ENCODE measurements at places on chromosomes 6 and 20.

DNA sequence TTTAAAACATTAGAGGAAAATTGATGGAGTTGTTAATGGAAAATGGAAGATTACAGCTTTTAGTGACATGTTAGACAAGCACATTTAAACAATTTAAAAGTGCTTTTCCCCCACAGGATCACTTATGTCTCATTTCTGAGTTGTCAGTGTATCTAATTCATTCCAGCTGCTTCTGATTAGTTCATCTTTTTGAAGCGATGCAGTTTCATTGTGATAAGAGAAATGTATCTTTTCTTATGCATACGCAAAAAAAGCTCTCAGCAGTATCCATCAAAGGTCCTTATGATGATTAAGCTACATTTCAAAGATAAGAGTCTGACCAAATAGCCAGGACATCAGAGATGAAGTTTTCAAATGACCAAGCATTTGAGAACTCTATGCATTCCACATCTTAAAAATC lies 572.6 kb upstream of the SYNCRIP start:
- no peak for DNase-seq

GRCh38 chr20:45426320-45427016 lies 10.5 kb downstream of the PIGT start:
- no peak for DNase-seq

DNA sequence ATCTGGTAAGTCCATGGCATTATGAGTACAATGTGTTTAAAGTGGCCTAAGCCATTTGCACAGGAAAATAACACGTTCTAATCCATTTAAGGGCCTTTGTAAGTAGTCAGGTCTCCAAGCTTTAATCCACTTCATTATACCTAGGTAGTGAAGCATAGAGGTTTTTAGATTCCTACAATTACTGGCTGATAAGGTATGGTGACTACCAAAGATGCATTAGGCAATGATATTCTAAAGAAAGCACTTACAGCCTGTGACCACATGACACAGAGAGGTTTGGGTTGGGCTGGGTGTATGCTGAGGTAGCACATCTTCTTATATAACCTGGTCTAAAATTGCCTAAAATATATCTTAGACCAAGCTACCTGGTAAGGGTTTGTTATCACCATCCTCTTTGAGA lies 504.4 kb downstream of the TFAP2B start:
- no peak for DNase-seq

DNA sequence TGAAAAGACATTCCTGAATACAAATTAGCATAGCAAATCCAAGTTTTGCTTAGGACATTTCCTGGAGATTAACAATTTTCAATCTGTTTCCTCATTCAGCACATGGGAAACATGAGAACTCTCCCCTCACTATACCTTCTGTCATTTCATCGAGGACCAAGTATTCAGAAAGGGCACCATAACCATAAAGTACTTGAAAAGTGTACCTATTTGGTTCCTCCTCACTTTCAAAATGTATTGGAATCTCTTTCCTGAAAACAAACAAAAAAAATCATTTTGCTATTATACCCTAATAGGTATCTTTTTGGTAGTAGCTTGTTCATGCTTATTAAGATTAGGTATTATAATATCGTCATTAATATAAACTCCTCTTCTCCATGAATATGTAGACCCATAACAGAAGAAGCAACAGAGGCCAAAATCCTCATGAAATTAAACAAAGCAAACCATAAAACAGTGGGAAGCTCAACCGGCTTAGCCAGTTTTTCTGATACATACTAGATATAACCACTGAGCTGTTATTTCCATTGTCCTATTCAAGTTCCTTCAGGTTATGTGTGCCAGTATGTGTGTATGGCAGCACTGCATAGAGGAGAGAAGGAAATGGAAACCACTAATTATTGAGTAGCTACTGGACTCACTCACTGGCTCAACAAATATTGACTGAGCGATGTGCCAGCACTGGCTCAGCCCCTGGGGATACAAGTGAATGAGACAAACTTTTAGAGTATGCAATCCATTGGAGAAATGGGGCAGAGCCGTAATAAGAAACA lies 274.0 kb downstream of the MAFB start:
- no peak for DNase-seq

DNA sequence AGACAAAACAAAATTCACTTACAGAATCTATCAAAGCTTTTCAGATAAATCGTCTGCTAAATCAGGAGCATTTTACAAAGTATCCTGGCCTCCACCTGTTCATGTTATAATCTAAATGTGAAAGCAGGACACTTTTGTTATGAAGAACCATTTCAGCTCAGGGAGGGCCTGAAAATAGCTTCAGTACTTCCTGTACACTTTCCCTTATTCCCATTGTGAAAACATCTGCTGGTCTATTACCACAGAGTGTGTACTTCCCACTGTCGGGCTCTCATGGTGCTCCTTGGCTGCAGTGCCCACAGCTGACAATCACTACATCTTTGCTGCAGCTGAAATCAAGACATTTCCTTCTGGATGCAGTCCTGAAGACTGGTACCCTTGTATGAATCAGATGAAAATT lies 128.1 kb downstream of the OPRM1 start:
- DNase-seq = no peak

- DNase-seq = peak; percentile 41
These were observed 2.4 kb upstream of the FOXA2 start for GRCh38 chr20:22586645-22587310.

GRCh38 chr20:5595744-5596143 lies 154.5 kb upstream of the SHLD1 start:
- no peak for DNase-seq

- no peak for DNase-seq
These were observed 51.1 kb downstream of the RARS2 start for GRCh38 chr6:87538510-87539260.

- DNase-seq = no peak
These were observed 37.4 kb upstream of the TPD52L1 start for GRCh38 chr6:125116170-125116569.

DNA sequence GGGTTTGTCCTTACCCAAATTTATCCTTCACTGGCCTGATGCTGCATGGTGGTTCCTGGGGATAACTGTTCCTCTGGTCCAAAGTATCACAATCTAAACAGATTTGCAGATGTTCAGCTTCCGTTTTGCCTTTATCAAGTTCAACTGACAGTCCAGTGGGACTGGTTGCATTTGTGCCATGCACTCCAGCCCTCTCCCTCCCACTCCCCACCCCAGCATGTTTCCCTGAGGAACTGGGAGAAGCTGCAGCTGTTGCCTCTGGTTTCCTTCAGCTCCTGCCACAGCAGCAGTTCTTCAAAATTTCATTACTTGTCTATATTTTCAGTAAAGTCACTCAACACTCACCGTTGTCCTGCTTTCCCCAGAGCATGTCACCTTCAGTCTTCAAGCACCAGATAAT lies 39.5 kb upstream of the KIF16B start:
- DNase-seq = no peak

GRCh38 chr20:10547276-10548114 lies 112.4 kb downstream of the SLX4IP start:
- DNase-seq = peak; percentile 46

- DNase-seq = no peak
These were observed 12.5 kb upstream of the FOXC1 start for GRCh38 chr6:1597121-1597744.

- DNase-seq = no peak
These were observed 22.5 kb downstream of the SPATA2 start for GRCh38 chr20:49892817-49893216.

DNA sequence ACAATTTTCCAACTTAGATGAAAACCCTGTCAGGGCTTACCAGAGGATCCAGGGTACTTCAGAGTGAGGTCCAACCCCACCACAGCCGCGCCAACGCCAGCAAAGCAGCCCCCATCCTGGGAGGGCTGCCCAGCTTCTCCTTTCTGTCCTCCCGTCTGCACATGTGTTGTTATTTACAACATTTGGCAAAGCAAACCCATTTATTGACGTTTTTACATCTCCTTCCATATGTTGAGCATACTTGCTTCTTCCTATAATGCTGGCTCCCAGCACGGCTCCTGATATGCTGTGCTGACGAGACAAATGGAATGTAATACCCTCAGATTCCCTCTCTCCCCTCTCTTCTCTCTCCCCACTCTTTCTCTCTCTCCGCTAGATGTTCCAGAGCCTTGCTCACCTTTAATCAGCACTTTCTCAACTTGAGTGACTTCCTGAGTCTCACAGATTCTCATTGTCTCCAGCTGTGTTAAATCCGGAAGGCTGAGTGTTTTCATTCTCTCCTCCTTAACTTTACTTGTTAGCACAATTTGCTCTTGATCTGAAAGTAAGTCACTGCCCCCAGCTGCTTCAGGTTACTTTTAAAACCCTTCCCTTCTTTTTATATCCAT lies 22.7 kb downstream of the RCAN2 start:
- DNase-seq = no peak

GRCh38 chr6:101281266-101281665 lies 112.2 kb upstream of the GRIK2 start:
- no peak for DNase-seq

- no peak for DNase-seq
These were observed 299.3 kb downstream of the CDH4 start for GRCh38 chr20:61551401-61551800.

GRCh38 chr6:53864781-53865180 lies 70.0 kb downstream of the LRRC1 start:
- no peak for DNase-seq

- no peak for DNase-seq
These were observed 132.4 kb downstream of the CFAP61 start for GRCh38 chr20:20184706-20185105.

- no peak for DNase-seq
These were observed 26.5 kb upstream of the SYNDIG1 start for GRCh38 chr20:24442909-24443308.

- DNase-seq = no peak
These were observed 181.2 kb downstream of the DTNBP1 start for GRCh38 chr6:15481390-15482291.

DNA sequence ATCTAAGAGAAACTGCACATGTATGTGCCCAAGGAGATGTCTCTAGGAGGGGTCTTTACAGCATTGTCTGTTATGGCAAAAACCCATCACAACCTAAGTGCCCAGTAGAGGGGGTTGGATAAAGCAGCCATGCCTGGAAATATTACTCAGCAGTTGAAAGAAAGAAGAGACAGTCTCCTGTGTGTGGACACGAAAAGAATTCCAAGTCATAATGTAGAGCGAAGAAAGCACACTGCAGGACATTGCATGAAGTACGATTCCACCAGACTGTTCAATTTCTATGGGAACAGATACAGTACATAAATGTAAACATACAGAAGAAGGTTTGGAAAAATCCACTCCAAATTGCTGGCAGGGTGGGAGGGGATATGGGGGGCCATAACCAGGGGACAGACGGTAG lies 7.3 kb upstream of the TGM2 start:
- no peak for DNase-seq

DNA sequence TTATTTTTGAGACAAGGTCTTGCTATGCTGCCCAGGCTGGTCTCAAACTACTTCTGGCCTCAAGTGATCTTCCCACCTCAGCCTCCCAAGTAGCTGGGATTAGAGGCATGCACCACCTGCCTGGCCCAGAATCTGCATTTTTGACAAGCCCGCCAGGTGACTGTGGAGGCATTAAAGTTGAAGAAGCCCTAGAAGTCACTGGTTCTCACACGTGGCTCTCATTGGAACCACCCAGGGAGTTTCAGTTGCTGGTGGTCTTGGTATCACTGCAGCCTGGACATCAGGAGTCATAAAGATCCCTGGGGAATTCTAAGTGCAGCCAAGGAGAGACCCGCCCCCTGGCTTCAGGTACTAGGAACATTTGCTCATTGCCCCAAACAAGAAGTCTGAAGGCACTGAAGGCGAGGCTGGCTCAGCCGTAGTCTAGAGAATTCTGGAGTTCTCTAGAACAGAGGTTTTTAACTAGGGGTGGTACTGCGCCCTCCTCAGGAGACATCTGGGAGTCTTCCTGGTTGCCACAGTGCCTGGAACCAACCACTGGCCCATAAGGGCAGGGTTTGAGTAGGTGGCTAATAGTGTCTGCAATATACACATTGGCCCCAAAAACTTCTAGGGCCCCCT lies 182.8 kb downstream of the ZMYND8 start:
- DNase-seq = no peak

DNA sequence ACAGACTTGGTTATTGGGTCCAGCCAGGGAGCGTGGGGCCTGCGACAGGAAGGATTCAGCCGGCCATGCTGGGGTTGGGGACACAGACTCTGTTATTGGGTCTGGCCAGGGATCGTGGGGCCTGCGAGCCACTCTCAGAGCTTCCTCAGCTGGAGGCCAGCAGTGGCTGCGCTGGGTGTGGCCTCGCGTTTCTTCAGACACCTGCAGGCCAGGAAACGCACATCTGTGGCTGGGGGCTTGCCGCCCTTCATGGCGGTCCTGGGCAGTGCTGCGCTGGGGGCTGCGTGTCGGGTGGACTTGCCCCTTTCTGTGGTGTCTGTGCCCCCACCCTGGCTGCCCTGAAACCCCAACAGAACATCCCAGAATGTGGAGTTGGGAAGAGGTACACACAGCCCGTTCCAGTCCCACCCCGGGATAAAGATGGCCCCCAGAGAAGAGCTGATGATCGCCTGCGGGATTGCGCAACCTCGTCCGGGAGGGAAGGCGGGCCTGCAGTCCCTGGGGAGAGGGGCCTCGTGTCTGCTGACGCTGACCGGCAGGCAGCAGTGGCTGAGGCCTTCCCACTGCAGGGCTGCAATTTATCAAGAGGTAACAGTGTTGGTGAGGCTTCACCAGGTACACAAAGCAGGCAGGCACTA lies 16.9 kb upstream of the MTG2 start:
- DNase-seq = no peak

GRCh38 chr6:123316733-123317323 lies 319.9 kb downstream of the TRDN start:
- DNase-seq = no peak

All from Caki2 (cell line).